Activated B cell treated with CpG ODN at 0.5 μM for 24 hours (primary cell): ENCODE measurements at places on chromosomes 3 and 15.

GRCh38 chr3:110564674-110565073, 506.9 kb upstream of the NECTIN3 start:
- DNase-seq, result no peak

- no peak for DNase-seq
Measured at GRCh38 chr3:42377681-42378080, 32.7 kb downstream of the LYZL4 start.

- no peak for DNase-seq
Measured at GRCh38 chr3:131323014-131323413, 58.6 kb upstream of the NUDT16 start.

DNA sequence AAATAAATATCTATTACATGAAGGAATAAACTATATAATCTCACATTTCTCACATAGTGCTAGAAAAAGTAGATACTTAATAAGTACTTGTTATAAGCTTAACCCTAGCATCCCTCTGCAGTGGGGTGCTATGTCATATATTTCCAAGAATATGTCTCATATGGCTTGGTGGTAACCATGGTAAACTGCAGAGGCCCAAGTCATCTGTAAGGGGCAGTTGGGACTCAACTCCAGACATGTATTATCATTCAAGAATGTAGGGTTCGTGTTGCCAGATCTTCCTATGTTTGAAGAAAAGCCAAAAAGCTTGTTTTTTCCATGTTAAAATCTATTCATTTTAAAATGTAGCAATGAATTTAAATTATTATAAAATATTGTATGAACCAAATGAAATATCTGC, 46.2 kb downstream of the ZNF385D start:
- DNase-seq, result no peak

DNA sequence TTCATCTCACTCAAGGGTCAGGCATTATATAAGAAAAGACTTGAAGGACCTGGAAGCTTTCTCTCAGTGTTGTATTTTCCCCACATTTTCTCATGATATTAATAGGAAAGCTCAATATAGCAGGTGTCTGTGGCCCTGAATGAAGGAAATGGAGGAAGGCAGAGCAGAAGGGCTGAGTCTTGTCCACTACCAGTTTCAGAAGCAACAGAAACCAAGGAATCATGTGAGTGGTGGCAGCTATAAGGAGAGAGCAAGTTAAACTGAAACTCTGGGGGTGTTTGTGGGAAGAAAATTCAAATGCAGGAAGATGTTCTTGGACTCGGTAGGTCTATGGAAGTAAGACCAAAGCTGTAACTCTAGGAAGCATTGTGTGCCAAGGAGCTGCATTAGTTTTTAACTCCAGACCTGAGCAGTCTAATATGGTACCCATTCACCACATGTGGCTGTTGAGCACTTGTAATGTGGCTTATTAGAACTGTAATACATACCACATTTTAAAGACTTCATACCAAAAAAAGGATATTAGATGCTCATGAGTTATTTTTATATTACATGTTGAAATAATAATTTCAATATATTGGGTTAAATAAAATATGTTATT, 278.8 kb upstream of the GADL1 start:
- no peak for DNase-seq

DNA sequence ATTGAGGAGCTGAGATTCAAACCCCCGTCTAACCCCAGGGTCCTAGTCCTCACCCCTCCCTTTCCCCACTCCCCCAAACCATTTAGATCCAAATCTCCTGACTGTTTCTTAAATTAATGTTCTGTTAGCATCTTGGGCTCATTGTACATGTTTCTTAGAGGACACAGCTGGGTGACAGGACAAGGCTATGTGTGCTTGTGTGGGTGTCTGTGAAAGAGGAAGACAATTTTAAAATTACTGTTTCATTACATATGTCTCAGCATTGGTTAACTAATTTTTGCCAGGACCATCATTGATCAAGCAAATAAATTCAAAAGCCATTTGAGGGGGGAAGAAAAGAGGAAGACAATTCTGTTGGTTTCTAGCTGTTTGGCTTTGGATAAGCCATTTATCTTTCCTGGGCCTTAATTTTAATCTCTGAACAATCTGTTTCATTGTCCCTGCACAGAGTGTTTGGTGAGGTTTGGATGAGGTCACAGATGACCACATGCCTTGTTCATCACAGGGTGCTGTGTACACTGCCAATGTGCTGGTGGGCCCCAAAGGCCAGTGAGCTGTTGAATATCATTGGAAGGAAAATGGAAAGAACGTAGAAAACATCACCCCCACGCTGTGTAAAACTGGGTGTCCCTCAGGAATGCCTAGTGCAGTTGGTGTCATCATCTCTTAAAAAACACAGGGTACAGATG, 51.9 kb downstream of the RPLP1 start:
- DNase-seq, result no peak
